ENCODE measurements at places on chromosomes 5 and 9. TPM values are rescaled to one million over a fixed set of nuclear protein-coding genes. Genes with fewer than 3 reads are reported as not detected.

The IL7R gene
- total RNA-seq = 0.25 TPM

DNA sequence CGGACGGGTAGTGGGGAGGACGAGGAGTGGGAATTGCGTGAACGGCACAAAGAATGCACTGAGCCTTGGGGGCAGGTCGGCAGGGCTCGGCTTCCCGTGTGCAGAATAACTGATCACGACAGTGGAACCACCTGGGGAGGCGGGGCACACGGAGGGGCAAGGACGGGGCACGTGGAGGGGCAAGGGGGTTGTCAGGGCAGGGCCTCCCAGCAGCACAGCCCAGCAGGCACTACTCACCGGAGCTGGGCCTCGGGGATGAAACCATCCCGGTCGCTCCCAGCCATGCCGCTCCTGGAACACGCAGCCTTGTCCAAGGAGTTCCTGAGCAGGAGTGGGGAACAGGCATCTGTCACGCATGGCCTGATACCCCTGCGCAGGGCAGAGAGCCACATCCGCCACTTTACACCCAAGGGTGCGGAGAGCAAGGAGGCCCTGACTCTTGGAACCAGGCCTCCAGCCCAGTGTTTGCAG lies 33.4 kb downstream of the SARDH start:
- no peak overlapping the region for H3K27ac ChIP-seq
- no peaks in the 10 kb centered on the region for H3K36me3 ChIP-seq
- H3K4me3 ChIP-seq = no peak overlapping the region
- no peaks in the 10 kb centered on the region for H3K27me3 ChIP-seq
- peaks cover 29% of the 10 kb centered on the region for H3K4me1 ChIP-seq
- DNase-seq = no peak

DNA sequence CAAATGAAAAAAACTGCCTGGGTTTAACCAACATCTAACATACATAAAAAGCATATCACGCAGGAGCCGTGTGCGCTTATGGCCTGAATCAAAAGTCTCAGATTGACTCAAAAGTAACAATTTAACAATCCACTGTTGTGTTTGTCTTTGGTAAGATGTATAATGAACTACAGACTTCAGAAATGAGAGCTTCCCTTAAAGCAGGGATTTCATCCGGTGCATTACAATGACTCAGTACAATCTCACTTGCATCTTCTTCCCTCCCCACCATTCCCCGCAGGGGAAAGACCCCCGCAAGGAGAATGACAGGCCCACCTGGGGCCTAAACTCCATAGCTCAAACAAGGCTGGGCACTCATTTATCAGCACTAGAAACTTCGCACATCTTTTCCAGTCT lies 1.4 kb downstream of the ZFR start:
- H3K4me1 ChIP-seq = peaks cover 37% of the 10 kb centered on the region
- peak overlapping the region; percentile 86 for H3K4me3 ChIP-seq
- H3K36me3 ChIP-seq = peaks cover 2% of the 10 kb centered on the region
- H3K27me3 ChIP-seq = peaks cover 5% of the 10 kb centered on the region
- DNase-seq = no peak

DNA sequence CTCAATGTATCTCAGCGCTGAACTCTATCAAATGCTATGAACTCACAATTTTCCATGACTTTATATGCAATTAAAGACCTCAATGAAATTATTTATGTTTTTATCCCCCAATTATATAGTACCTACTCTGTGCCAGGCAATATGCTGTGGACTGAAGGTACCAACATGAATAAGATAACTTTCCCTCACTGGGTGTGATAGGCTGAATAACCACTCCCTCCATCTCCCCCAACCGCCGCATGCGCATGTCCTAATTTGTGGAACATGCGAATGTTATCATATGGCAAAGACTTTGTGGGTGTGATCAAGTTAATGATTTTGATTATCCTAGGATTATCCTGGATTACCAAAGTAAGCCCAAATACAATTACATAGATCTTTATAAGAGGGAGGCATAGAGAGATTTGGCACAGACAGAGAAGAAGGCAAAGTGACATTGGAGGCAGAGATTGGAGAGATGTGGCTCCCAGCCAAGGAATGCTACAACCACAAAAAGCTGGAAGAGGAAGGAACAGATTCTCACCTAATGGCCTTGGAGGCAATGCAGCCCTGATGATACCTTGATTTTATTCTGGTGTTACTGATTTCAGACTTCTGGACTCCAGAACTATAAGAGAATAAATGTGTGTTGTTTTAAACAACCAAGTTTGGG lies 149.1 kb upstream of the VCAN start:
- peak overlapping the region; percentile 36 for H3K27ac ChIP-seq
- DNase-seq = no peak
- H3K36me3 ChIP-seq = no peaks in the 10 kb centered on the region
- no peaks in the 10 kb centered on the region for H3K27me3 ChIP-seq
- H3K4me1 ChIP-seq = peaks cover 8% of the 10 kb centered on the region

GRCh38 chr5:40627706-40628105 lies 52.0 kb upstream of the PTGER4 start:
- DNase-seq = no peak
- no peak overlapping the region for H3K27ac ChIP-seq
- no peaks in the 10 kb centered on the region for H3K36me3 ChIP-seq
- H3K4me3 ChIP-seq = no peak overlapping the region
- peaks cover under 1% of the 10 kb centered on the region for H3K4me1 ChIP-seq

DNA sequence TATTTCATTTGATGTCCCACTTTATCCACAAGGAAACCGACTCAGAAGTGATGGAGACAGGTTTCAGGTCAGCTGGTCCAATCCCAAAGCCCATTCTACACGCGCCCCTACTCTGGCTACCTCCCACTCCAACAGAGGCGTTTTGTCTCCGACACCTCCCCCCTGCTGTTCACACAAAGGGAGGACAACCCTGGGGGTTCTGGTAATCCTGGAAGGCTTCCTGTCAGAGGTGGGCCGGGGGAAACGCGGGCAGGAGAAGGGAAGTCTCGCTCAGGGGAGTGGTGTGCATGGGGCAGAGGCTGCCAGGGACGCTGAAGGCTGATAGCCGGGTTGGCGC lies 39.7 kb upstream of the GABRP start:
- peaks cover 7% of the 10 kb centered on the region for H3K27me3 ChIP-seq
- no peak for DNase-seq
- H3K27ac ChIP-seq = no peak overlapping the region

DNA sequence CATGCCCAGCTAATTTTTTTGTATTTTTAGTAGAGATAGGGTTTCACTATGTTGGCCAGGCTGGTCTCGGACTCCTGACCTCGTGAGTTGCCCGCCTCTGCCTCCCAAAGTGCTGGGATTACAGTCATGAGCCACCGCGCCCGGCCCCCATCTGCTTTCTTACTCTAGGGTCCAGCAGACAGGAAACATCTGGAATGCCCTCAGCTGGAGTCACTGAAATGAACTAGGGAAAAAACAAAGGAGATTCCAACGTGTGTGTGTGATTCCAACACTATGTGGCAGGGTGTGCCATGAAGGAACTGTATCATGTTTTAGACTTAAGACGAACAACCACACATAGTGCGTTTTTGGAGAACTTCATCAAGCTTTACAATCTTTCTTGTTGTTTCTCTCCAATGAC lies 540.1 kb upstream of the DAP start:
- no peaks in the 10 kb centered on the region for H3K27me3 ChIP-seq
- no peaks in the 10 kb centered on the region for H3K36me3 ChIP-seq
- no peaks in the 10 kb centered on the region for H3K4me1 ChIP-seq
- no peak overlapping the region for H3K27ac ChIP-seq
- no peak overlapping the region for H3K4me3 ChIP-seq

- no peaks in the 10 kb centered on the region for H3K27me3 ChIP-seq
- H3K36me3 ChIP-seq = peaks cover 5% of the 10 kb centered on the region
- no peak overlapping the region for H3K27ac ChIP-seq
- H3K4me1 ChIP-seq = no peaks in the 10 kb centered on the region
- no peak overlapping the region for H3K4me3 ChIP-seq
- DNase-seq = no peak
Observed at GRCh38 chr9:123525424-123525823, 169.4 kb downstream of the CRB2 start.

DNA sequence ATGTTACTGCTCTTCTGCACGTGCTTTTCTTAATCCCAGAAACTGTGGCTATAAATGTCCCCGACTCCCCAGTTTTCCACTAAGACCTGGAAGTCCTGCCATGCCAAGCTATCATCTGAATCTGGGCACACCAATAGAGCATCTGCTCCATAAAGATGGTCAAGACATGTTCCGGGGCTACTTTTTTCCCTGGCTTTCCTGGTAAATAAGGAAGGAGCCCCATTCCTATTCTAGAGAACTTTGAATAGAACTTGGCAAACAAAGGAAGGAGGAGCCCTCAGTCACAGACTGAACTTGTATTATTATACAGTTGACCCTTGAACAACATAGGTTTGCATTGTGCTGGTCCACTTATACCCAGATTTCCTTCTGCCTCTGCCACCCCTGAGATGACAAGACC lies 182.9 kb downstream of the CCDC192 start:
- no peak overlapping the region for H3K27ac ChIP-seq
- H3K27me3 ChIP-seq = no peaks in the 10 kb centered on the region
- no peak for DNase-seq
- no peaks in the 10 kb centered on the region for H3K4me1 ChIP-seq
- H3K36me3 ChIP-seq = no peaks in the 10 kb centered on the region

- no peak for DNase-seq
- H3K27me3 ChIP-seq = no peaks in the 10 kb centered on the region
- H3K27ac ChIP-seq = peak overlapping the region; percentile 47
Observed at GRCh38 chr5:96924016-96924443, 11.8 kb upstream of the LNPEP start.

DNA sequence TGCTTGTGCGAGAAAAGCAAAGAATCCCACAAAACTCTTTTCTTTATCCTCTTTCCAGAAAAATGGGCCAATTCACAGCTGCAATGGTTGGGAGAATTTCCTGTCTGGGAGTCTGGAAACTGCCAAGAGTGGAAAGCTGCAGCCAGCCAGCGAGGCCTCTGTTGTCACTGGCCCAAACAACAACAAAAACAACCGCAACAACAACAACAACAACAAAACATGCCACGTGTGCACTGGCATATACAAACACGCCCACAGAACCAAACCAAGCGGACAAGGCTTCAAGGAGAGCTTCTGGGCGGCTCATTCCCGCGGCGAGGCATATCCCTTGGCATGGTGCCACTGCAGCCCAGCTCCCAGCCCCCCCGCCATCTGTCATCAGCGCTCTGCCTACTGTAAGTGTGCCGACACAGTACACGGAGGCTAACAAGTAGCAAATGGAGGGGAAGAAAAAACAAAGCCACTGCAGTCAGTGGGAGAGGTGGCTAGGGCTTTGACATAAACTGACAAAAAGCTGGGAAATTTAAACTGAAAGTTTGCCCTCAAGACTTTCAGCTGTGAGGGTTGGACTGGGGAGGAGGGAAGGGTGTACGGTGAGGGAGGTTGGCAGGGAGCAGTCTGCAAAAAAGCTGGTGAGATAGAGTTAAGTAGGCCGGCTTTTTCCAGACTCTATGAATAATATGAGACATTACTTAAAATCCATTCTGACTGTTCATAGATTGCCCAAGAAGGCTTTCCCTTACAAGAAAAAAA lies 165.0 kb upstream of the ZNF462 start:
- DNase-seq = peak; percentile 72
- H3K27ac ChIP-seq = peak overlapping the region; percentile 60
- H3K4me3 ChIP-seq = peak overlapping the region; percentile 47
- H3K36me3 ChIP-seq = no peaks in the 10 kb centered on the region
- H3K4me1 ChIP-seq = peaks cover 27% of the 10 kb centered on the region

- no peaks in the 10 kb centered on the region for H3K4me1 ChIP-seq
- H3K27me3 ChIP-seq = peaks cover 4% of the 10 kb centered on the region
- H3K4me3 ChIP-seq = no peak overlapping the region
- H3K27ac ChIP-seq = no peak overlapping the region
Observed at GRCh38 chr5:13957032-13957645, 12.7 kb upstream of the DNAH5 start.
